HCT116 (cell line): ENCODE measurements at places on chromosomes 16 and 17.
A peak's percentile ranks its signal among the peaks of the same experiment; 100 is the strongest.

DNA sequence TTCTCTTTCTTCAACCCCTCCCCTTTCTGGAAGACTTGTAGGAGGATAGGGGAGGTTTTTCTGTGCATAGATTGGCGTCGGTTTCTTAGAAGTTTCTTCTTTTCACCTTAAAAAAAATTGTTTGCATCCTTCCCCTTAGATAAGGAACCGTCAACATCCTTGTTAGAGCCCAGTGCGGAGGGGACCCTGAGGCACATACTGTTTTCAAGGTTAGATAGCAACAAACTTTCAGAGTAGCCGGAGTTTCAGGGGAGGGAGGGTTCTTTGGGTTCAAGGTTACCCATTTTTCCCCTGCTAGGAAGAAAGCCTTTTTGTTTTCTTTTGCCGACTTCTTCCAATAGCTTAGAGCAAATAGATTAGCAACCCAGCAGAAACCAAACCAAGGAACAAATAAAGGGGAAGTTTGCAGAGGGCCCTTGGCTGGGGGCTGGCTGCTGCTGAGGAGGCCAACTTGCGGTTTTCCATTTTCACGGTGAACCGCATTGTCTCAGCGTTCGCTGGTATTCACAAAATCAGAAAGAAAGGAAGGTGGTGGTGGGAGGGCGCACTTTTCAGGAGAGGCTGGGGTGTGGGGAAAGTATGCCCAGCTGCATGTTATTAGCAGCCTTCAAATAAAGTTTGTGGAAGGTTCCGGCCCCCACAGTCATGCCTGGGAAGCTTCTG is 28.8 kb downstream of the MSI2 start:
- no peak for DNase-seq

GRCh38 chr16:55376045-55376444 is 52.0 kb downstream of the IRX6 start:
- DNase-seq: no peak

DNA sequence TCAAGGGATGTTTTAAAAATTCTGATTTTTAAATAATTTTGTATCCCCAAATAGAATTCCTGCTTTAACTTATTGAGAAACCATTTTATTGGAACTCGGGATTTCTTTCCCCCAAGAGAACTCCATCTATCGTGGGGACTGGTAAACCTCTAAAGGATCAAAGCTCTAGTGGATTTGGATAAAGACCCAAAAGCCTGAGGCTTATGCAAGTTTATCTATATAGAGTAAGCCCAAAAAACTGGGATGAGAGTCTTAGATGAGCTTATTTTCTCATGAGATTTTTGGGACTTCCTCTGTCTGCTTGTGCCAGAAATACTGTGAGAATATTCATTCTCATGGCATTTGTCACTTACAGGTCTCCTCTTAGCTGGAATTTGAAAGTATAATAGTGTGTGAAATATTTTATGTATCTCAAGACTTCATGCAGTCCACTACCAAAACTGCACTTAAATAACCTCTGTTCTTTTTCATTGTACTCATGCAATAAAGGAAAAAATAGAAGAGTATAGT is 333.1 kb downstream of the BCAS3 start:
- no peak for DNase-seq

DNA sequence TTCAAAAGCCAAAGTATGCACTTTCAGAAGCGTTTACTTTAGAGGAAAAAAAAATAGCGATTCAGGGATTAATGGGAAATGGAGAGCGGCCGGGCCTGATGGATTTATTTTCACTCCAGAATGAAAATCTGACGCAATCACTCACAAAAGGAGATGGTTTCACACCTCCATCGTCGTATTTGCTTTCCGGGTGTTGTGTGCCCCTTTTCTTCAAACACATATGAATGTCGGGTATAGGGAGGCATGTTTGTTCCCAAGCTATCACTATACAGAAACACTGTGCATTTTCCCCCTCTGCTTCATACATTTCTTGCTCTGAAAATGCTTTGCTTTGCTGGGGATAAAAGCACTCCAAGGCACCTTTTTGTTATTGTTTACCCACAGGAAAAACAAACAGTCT is 562.2 kb upstream of the ZFHX3 start:
- DNase-seq: no peak

GRCh38 chr17:557371-557770 is 157.3 kb downstream of the VPS53 start:
- DNase-seq: no peak

- DNase-seq: no peak
Observed at GRCh38 chr16:47872225-47872624, 283.6 kb downstream of the ABCC12 start.

- DNase-seq: no peak
Observed at GRCh38 chr17:75301502-75302206, 12.4 kb upstream of the SLC25A19 start.

GRCh38 chr17:7294614-7295153 is at the start of gene YBX2:
Gene YBX2 (minus strand): TSS chr17:7294639. CDS start chr17:7294500, 139 bp downstream.
- peak; percentile 48 for DNase-seq

- DNase-seq: peak; percentile 48
Observed at GRCh38 chr16:88737298-88738150, 31.2 kb downstream of the CTU2 start.
